Stimulated activated CD8-positive, alpha-beta memory T cell treated with anti-CD3 and anti-CD28 coated beads, Interleukin-4, amount 100 ng/mL, for 1 hour (primary cell): ENCODE measurements at places on chromosomes 16 and 17.

- no peak for DNase-seq
Observed at GRCh38 chr16:20650400-20651166, 46.9 kb downstream of the ACSM1 start.

- no peak for DNase-seq
Observed at GRCh38 chr17:49545806-49546545, 29.7 kb upstream of the NXPH3 start.

- DNase-seq, result no peak
Observed at GRCh38 chr16:89678258-89678657, 8.2 kb upstream of the CDK10 start.

DNA sequence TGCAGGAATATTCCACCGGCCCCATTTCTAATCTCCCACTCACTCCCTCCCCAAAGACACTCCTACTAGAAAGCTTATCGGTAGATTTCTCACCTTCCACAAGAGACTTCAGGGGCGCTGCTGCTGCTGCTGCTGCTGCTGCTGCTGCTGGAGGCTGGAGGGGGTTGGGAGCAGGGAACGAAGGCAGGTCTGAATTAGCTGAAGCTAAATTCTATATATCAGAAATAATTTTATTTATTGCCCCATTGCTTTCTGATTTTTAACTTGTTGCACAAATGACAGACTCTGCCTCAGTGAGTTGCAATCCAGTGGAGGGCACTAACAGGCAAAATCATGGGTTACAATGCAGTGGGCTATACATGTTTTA, 25.8 kb upstream of the HLF start:
- no peak for DNase-seq

- no peak for DNase-seq
Observed at GRCh38 chr17:57567251-57567650, 177.8 kb downstream of the CCDC182 start.

- DNase-seq, result no peak
Observed at GRCh38 chr17:31807846-31808245, 51.2 kb downstream of the COPRS start.

DNA sequence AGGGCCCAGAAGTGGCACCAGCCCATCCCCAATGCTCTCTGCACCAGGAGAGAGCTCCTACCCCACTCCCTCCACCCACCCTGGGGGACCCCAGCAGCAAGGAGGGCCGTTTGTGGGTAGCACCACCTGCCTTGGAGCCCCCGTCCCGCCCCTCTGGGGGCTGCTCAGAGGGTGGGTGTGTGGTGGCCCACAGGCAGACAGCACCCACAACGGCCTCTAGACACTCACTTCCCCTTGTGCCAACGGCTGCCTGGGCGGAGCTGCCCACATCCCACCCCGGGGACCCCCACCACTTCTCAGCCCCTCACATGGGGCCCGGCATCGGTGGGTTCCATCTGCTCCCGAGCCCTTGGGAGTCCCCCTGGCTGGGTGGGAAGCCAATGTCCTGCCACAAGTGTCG, 33.3 kb downstream of the BAHCC1 start:
- DNase-seq, result no peak

DNA sequence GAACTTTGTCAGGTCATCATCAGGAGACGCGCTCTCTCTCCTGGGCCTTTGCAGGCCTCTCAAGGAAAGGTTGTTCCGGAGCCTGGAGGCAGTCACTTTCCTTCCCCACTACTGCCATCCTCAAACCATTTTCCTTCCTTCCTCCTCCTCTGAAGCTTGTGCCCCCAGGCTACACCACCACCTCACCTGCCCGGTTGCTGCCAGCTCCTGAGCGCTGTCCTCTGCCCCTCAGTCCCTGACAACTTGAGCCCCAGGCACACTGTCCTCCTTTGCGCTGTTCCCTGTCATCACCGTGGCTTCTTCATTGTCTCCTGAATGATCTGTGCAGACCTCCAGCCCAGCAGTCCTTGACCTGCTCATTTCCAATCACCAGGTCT, 18.9 kb downstream of the CDRT4 start:
- DNase-seq, result no peak

DNA sequence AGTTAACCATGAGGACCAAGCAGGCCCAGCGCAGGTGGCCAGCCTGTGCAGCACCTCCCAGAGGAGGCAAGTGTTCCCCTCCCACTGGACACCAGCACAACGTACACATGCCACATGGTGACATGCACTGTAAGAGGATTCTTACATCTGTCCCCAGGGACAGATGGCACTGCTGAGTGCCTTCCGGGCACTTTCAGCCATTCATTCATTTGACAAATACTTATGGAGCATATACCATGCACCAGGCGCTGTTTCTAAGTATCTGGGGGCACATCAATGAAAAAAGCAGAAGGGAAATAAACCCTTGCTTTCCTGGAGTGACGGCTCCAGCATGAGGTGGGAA, 79.6 kb downstream of the GAS7 start:
- DNase-seq, result no peak

- no peak for DNase-seq
Observed at GRCh38 chr17:64439956-64440355, 9.0 kb upstream of the MILR1 start.

DNA sequence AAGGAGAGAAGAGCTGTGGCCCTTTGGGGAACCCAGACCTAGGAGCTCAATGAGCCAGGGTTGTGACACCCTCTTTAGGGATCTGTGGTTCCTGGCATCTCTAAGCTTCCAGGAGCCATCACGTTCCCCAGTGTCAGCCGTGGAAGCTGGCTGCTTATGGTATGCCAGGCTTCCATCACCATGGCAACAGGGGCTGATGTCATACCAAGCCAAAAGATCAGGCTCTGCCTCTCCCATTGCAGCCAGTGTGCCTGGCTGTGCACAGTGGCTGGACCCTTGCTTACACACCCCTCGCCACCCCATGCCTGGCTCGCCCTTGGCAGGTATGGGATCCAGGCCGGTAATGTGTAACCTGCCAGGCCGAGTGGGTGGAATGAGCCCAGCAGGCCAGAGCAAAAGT, 91.1 kb downstream of the SSH2 start:
- no peak for DNase-seq

GRCh38 chr17:79519601-79520000, 91.2 kb downstream of the RBFOX3 start:
- DNase-seq, result no peak

DNA sequence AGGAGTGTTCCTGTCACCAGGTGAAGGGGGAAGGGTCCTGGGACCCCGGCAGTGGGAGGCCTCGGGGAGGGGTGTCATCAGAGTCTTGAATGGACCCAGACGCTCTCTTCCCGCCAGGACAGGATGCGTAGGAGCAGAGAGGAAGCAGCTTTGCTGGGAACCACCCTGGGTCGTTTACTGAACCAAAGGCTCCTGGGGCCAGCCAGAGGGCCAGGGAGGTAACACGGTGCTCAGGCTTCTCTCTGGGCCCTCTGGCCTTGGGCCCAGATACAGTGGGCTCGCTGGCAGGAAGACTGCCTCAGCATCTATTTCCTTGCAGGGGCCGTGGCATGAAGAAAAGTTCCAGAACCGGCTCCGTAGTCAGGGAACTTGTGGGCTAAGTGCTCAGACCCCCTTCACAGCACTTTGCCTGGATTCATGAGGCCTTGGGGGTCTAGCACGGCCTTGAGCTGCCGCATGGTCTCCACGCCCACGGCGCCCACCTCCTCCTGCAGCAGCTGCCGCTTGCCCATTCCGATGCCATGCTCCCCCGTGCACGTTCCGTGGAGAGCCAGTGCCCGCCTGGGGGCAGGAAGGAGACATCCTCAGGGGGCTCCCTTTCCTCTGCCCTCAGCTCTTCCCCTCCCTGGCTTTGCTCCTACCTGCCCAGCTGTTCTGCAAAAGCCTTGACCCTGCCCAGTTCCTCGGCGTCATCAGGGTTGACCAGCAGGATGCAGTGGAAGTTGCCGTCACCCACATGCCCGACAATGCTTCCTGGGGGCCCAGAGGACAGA, 4.4 kb downstream of the LDHD start:
- DNase-seq, result no peak

DNA sequence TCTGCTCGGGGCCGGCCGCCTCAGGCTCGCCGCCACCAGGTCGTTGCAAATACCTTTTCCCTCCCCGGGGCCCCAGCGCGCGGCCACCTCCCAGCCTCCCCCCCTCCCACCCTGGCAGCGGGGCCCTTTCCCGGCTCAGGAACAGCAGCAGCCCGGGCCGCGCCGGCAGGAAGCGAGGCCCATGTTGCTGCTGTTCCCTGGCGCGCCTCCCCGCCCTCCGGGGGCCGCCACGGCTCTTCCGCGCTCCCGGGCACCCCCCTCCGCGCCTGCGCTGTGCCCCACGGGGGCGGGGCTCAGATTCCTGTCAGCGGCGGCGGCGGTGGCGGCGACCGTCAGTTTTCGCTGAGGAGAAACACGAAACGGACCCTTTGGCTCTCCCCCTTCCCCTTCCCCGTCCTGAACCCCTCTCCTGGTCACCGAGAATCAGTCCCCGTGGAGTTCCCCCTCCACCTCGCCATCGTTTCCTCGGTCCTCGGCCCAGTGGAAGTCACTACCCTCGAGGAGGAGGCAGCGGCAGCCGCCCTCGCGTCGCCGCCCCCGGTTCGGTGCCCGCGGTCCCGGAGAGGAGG, at the start of gene NFAT5:
Gene NFAT5 (plus strand): TSS at position 296 of the 569 bp plus-strand sequence. CDS start 336 bp downstream, outside the sequence.
- DNase-seq, result peak; percentile 79

GRCh38 chr17:79035686-79036085, 11.7 kb downstream of the C1QTNF1 start:
- no peak for DNase-seq

DNA sequence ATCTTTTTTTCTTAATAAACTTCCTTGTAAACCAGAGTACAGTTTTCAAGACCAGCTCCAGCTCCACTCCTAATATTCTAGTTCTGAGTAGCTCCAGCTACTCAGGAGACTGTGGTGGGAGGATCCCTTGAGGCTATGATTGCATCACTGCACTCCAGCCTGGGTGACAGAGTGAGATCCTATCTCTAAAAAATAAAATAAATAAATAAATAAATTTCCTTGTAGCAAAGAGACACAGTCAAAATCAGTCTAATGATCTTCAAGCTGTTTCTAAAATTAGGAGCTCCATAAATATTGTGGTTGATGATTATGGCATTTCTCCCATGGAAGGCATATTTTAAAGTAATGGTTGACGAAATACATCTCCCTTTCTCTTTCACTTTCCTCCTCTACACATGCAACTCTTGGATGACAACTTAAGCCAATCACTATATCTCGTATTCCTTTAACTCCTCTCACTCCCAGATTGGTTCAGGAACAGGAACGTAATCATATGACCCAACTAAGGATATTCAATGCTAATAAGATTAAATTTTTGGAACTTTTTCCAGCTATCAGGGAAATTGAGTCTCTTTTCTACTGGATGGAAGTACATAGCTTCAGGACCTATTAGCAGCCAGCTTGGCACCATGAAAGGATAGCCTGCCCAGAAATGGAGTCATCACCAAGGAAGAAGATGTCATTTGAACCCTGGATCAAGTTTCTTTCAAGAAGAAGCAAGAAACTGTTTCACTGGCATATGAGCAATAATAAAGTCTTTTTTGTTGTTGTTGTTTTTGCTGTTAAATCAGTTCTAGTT, 42.1 kb upstream of the TAOK1 start:
- no peak for DNase-seq

DNA sequence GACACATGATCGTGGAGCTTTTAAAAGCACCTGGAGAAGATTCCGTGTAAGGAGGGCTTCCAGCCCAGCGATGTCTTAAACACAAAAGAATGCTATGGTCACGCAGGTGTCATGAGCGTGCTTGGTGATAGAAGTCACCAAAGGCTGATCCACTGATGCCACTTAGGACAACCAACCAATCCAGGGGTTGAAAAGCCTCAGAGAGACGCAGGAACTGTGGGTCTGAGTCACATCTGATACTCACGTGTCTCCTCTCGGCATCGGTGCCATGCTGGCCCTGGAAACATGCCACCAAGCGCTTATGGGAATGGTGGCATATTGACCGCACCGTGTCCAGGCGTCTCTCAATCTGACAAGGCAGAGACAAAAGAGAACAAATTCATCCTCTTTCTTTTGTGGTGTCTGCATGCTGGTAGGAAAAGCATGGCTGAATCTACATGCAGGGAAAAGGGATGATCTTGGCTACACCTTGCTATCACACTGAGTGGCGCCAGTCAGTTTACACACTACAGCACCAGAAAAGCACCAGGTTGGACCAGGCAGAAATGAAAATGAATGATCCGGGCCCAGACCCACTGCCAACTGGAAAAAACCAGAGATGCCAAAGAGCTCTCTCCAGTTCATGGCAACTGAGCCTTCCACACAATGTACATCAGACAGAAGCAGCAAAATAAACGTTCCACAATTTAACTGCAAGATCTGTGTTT, 38.0 kb downstream of the ARHGAP17 start:
- no peak for DNase-seq

DNA sequence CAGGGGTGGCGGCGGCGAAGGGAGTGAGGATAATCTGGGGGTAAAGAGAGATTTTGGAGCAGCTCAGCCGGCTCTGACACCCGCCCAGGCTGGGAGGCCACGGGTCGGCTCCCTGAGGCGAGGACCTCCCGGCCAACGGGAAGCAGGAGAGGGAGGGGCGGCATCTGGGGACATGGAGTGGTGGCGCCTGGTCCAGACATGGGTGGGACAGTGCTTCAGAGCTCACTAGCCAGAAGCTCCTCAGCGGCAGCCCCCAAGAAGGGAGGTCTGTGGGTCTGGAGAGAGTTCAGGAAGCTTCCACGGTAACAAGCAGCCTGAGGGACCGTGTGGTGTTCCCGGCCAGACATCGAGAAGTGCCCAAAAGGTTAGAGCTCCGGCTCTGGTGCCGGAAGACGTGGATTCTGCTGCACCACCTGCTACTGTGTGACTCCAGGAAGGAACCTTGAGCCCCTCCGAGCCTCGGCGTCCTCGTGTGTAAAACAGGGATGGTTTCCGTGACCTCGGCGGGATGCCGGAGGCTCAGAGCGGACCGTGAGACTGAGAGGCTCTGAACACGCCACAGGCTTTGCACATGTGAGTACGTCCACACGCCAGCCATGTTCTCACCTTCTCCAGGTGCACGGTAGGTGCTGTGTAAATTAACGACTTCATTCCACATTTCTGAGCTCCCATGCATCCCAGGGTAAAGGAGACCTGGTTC, 56.9 kb downstream of the TIMM22 start:
- no peak for DNase-seq

DNA sequence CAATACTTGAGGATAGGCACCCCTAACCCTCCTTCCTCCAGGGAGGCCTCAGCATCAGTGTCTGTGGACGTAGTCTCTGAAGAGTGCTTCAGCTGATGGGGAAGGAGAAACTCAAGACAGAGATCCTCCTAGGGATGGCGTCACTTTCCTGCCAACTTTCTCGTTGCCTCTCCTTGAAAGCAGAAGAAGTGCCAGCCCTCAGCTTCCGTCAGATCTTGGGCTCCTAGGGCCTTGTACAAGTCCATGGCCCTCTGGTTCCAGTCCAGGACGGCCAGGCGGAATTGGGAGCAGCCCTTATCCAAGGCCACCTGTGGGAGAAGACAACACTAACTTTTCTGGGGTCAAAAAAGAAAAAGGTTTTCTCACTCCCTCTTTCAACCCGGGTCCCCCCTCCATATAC, 1.3 kb downstream of the SAT2 start:
- no peak for DNase-seq

GRCh38 chr17:43608313-43608712, 53.4 kb downstream of the MEOX1 start:
- no peak for DNase-seq

GRCh38 chr16:46756772-46757171, 8.6 kb upstream of the MYLK3 start:
- no peak for DNase-seq
